C1 segment of cervical spinal cord (tissue), 14 donors: ENCODE measurements at places on chromosomes 12 and 14.

GRCh38 chr12:57193706-57194245 lies 22.8 kb upstream of the NXPH4 start:
- no peak for DNase-seq

DNA sequence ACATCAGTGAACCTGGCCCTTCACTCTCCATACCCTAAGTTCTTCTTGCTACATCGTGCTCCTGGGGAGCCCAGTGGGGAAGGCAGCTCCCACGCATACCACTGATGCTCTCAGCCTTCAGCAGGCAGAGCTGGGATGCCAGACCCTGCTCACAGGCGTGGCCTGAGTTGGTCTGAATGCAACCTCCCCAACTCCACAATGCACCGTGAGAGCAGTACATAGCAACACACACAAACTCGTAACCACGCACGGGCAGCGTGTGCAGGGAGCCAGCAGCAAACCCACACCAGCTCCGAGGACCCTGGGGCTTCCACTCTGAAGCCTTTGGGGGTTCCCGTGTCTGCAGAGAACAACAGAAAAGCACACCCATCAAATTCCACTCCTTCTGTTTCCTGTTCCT lies 37.3 kb downstream of the ANO2 start:
- no peak for DNase-seq

- no peak for DNase-seq
Observed at GRCh38 chr14:100011628-100012325, 53.4 kb upstream of the EVL start.

DNA sequence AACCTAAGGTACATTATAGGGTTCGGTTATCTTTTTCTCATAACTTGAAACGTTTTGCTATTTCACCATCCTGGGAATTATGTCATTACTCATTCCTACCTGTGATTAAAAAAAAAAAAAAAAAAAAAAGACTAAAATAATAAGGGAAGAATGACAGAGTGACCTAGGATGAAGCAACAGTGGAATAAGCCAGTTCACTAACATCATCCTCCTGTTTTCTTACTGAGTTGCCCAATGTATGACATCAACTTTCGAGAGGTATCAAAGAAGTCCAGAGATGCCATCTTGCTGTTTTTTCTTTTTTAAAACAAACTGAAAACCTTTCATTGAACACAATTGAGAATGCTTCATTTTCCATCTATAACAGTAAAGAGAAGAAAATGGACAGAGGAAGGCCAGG lies 42.8 kb downstream of the AMN start:
- no peak for DNase-seq

- DNase-seq: no peak
Observed at GRCh38 chr12:22631863-22632463, 7.0 kb downstream of the ETNK1 start.

DNA sequence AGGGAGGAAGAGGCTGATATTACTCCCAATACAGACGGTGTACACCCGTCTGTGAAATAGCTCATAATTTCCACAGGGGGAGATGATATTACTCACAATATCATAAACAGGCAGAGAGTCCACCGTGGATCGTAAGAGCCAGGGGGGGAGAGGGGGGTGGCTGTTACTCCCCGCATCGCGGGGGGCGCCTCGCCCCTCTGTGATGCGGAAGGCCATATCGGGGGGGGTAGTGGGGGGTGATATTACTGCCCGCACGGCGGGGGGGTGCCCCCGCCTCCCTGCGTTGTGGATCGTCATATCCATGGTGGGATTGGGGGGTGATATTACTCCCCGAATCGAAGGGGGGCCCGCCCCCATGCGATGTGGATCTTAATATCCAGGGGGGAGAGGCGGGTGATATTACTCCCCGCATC lies 91.9 kb downstream of the FRMD6 start:
- no peak for DNase-seq

- DNase-seq: no peak
Observed at GRCh38 chr14:88477513-88478250, 77.1 kb downstream of the PTPN21 start.

- no peak for DNase-seq
Observed at GRCh38 chr12:67147447-67147846, 121.7 kb upstream of the CAND1 start.

GRCh38 chr12:25830456-25830855 lies 128.0 kb upstream of the RASSF8 start:
- DNase-seq: no peak

- no peak for DNase-seq
Observed at GRCh38 chr14:87632796-87633195, 360.2 kb downstream of the GALC start.

DNA sequence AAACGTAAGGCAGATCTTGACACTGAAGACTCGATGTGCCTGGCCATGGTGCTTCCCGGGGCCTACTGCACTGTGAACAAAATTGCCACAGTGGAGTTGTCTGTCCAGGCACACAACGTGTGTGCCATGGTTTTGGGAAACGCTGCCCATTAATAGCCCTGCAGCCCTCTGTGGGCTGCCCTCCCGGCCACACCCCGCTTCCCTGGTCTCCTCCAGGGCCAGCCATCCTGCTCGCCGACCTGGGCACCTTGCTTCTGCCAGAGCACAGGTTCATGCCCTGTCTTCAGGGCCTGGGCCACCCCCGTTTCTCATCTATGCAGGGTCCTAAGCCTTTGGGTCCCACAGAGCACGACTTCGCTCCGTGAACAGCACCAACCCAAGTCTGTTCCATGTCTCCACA lies 18.9 kb downstream of the MEG3 start:
- no peak for DNase-seq

- DNase-seq: no peak
Observed at GRCh38 chr12:5371631-5372030, 60.3 kb upstream of the NTF3 start.

DNA sequence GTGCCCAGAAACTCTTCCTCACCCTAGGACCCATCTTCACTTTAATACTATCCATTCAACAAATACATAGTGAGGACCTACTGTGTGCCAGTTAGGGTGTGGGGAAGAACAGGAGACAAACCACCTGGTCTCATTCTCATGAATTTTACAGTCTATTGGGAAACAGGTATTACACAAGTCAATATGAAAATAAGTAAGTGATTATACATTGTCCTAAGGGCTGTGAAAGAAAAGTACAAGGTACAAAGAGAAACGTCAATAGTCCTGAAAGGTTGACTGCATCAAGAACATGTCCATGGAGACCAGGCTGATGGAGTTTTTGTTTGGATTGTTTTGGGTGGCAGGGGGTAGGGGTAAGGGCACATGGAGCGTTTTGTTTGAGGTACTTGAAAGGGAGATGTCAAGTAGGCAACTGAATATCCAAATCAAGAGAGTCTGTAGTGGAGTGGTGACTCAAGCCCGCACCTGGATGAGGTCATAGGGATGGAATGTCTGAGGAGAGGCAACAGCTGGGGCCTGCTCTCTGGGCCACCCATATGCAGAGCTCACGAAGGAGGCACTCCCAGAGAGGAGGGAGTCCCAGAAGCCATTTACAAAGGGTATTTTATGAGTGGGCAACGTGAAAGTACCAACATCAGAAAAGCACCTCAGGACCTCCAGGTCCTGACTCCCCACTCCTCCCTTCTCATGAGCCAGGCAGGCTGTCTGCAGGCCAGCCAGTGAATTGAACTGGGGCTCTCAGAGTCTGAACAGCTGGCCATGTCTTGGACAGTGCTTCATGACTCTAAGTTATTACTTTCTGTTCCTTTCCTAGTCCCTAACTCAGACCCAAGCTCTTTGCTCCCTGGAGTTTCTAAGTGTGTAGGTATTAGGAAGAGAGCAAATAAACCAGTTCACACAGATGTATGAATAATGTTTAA lies 272.0 kb downstream of the ZFP36L1 start:
- no peak for DNase-seq

GRCh38 chr12:66341126-66341525 lies 38.8 kb downstream of the HELB start:
- no peak for DNase-seq

- no peak for DNase-seq
Observed at GRCh38 chr14:100472094-100472455, 115.1 kb downstream of the BEGAIN start.

DNA sequence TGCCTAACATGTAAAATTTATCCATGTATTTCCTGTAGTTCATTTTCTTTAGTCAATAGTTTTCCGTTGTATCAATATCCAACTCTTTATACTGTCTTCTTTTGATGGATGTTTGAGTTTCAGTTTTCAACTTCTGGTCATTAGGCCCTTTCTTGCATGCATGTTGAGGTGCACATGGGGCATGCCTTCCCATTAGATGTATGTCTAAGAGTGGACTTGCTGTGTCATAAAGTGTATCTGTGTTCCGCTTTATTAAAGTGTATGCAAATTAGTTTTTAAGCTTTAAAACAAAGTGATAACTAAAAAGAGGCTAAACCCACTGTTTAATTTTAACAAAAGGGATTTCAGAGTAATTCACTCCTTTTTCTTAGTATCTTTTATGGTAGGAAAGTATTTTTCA lies 441.1 kb downstream of the PCNX1 start:
- DNase-seq: no peak

GRCh38 chr14:54724676-54725325 lies 157.9 kb downstream of the SAMD4A start:
- no peak for DNase-seq

GRCh38 chr12:52812073-52812400 lies 1.9 kb downstream of the KRT4 start:
- no peak for DNase-seq

DNA sequence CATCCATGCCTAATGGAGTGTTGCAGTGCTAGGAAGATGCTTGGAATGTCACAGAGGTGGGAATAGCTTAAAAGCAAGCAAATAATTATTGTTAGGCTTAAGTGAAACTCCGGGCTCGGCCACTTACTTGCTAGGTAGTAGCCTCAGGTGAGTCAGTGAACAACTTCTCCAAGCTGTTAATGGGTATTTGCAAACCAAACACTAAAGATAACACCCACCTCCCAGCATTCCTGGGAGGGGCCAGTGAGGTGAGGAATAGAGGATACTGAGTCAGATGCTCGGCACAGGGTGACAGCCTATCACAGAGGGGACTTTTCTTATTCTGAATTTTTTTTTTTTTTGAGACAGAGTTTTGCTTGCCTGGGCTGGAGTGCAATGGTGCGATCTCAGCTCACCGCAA lies 151.2 kb upstream of the RFLNA start:
- no peak for DNase-seq

- no peak for DNase-seq
Observed at GRCh38 chr14:99192028-99192621, 79.9 kb downstream of the BCL11B start.

DNA sequence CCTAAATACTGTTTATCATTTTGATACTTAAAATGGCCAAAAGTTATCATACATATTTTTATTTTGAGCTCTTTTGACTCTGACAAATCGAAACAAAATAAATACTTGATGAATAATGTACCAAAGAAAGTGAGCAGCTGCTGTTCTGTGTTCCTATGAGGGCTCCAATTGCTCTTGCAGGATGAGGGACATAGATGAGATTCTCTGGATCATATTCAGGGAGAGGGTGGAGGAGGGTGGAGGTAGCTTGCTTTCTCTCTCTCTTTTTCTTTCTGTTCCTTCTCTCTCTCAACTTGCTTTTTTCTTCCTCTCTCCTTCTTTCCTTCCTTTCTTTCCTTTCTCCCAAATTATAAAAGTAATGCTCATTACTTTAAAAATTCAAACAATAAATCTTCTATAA lies 8.9 kb upstream of the MYH7 start:
- no peak for DNase-seq

- DNase-seq: no peak
Observed at GRCh38 chr12:132133952-132134652, 10.0 kb downstream of the DDX51 start.

DNA sequence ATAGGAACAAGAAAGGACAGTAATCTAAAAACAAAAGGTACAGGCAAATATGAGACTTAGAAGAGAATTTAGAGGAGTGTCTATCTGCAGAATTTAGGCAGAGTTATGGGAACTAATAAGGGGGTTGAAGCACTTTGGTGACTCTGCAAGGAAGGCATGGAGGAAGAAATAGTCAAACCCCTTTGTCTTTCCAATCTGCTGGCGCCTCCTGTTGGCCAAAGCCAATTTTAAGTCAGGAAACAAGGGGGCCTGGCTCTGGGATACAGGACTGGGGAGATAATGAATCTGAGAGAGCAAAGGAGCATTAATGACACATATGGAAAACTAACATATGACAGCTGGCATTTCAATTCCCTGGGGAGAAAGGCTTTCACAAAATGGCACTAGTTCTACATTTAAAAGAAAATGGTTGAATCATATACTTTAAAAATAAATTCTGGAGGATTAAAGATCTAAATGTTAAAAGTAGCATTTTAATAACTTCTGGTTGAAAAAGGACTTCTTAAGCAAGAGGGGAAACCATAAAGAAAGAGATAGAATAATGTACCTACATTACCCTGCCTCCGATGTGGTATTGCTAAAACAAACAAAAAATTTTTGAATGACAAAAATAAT lies 48.5 kb upstream of the CSRP2 start:
- no peak for DNase-seq

- peak; percentile 31 for DNase-seq
Observed at GRCh38 chr14:68632054-68632895, 160.6 kb downstream of the ZFP36L1 start.

DNA sequence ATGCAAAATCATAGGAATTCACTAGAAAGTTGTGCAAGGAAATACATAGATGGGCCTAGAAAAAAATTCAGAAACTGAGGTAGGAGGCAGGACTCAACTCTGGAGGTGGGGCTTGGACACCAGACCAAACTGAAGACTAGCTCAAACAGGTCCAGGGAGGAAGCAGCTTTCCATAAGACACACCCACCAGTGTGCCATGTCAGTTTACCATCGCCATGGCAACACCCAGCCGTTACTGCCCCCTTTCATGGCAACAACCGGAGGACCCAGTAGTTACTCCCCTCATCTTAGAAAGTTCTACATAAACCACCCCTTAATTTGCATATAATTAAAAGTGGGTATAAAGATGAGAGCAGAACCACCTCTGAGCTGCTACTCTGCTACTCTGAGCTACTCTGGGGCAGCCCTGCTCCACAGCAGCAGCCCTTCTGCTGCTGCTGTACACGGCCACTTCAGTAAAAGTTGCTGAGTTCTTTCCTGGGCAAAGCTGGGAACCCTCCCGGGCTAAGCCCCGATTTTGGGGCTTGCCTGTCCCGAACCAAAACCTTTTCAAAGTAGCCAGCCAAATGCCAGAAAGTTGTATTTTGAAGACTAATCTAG lies 30.8 kb upstream of the NINJ2 start:
- DNase-seq: no peak

GRCh38 chr14:101235335-101236103 lies 325.8 kb upstream of the DIO3 start:
- DNase-seq: peak; percentile 47

DNA sequence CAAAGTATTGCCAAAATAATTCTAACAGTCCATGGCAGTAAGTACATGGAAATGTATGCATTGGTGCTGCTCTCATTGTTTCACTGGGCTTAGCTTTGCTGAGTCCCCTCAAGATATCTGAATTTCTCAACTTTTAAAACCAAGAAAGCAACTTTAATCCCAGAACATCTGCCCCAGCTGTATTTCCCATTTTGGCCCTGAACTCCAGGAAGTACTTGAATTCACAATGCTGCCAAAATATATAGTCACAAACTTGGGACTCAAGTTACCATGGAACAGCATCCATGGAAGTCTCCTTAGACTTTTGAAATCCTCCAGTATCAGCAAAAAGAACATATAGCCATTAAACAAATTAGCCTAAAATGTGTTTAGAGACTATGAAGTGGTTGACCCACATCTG lies 78.5 kb upstream of the FLRT2 start:
- no peak for DNase-seq
